Mammary epithelial cell (primary cell): ENCODE measurements at places on chromosomes 6 and 20. TPM values are rescaled to one million over a fixed set of nuclear protein-coding genes. Genes with fewer than 3 reads are reported as not detected.

FILIP1 gene
- total RNA-seq = not detected in 2 replicates

- peak; percentile 88 for DNase-seq
Measured at GRCh38 chr6:47701363-47701762, 3.0 kb downstream of the ADGRF4 start.

CST1 gene
- total RNA-seq = not detected

DNA sequence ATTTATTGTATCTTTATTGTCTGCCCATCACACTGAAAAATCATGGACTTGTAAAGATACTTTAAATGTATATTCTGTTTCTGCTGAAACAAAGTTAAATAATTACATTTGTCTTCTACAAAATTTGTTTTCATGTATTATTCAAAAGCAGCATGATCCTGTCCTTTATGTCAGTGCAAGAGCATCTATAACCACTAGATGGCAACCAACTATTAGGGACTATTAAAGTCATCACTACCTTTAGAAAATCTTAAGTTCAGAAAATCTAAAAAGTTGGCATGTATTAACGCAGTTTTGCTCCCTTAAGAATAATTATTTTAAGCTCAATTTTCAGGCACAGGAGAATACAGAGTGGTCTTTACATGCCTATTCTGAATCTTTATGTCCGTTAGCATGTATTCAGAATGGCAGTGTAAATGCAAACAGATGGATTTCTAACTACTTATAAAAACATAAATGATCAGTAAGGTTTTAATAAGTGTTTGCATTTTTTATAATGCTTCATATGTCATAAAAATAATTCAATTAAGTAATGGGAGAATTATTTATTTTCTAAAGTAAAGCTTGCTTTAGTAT is 17.8 kb downstream of the TMEM30A start:
- peak; percentile 50 for DNase-seq

GRCh38 chr6:20630136-20630535 is 95.9 kb downstream of the CDKAL1 start:
- no peak for DNase-seq

GRCh38 chr6:116221067-116221466 is 32.8 kb downstream of the TSPYL4 start:
- no peak for DNase-seq
